ENCODE measurements at places on chromosomes 2 and 18.

DNA sequence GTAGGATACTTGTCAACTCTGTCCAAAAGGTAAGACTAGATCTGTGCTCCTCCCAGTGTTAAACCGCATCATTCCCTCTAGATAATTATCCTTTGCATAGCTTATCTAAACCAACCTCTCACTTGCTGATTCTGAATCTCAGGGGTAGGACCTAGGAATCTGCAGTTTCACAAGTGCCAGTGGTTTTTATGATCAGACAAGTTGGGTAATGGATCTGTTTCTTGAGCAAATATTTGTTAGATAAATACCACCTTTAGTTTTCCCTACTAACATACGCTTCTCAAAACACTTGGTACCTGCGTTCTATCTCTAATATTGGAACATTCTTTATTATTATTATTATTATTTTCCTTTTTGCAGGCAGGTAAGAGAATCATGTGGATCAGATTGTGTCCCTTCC lies 439.9 kb downstream of the PTPRM start:
- DNase-seq: no peak

GRCh38 chr18:80158365-80158764 lies 49.3 kb downstream of the ADNP2 start:
- no peak for DNase-seq

GRCh38 chr2:183113630-183114029 lies 10.6 kb upstream of the NUP35 start:
- DNase-seq: no peak

GRCh38 chr2:203915256-203915655 lies 21.3 kb upstream of the ICOS start:
- DNase-seq: no peak

DNA sequence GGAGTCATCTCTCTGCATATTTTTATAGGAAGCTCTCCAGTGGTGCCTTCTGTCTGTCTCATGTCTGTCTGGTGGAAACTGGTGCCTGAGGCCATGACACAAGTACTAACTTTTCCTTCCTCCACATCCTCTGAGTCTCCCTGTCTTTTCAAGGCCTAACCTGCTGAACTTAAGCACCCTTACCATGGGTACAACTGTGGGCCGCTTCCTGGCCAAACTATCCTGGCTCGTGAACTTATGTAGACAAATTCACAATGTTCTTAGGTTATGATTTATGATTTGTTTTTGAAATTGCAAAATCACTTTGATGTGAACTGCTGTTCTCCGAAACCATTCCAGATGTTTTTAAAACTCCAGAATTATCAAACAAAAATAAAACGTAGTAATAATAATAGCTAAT lies 804.5 kb upstream of the POU3F3 start:
- no peak for DNase-seq

- no peak for DNase-seq
Measured at GRCh38 chr2:222915092-222915957, 54.5 kb downstream of the ACSL3 start.

- no peak for DNase-seq
Measured at GRCh38 chr2:230939066-230939591, 14.1 kb upstream of the GPR55 start.

All from retina (tissue), 1 donor.